ENCODE measurements at places on chromosomes 12 and 14.

DNA sequence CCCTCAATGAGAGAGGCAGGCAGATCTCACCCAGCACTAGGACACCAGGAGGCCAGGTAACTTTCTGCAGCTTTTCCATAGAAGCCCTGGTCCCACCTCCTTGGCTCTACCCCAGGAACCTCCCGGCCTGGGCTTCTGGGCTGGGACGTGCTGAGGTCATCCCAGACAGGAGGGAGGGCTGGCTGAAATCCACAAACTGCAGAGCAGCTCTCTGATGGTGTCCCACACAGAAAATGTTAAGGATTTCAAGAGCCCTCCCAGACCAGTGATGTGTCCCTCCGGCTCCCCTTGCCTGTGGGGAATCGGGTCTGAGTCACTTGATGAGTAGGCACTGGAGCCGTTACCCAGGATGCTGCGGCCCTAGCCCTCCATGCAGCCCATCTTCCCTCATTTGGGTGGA, 124.1 kb downstream of the ESRRB start:
- DNase-seq, result no peak

GRCh38 chr14:37592482-37593408, 2.3 kb downstream of the FOXA1 start:
- no peak for DNase-seq

GRCh38 chr12:90773491-90773890, 181.5 kb downstream of the CCER1 start:
- no peak for DNase-seq

- peak; percentile 76 for DNase-seq
Observed at GRCh38 chr12:69096669-69097335, 142.6 kb upstream of the CPSF6 start.

GRCh38 chr12:81365284-81365683, 287.4 kb downstream of the ACSS3 start:
- no peak for DNase-seq

DNA sequence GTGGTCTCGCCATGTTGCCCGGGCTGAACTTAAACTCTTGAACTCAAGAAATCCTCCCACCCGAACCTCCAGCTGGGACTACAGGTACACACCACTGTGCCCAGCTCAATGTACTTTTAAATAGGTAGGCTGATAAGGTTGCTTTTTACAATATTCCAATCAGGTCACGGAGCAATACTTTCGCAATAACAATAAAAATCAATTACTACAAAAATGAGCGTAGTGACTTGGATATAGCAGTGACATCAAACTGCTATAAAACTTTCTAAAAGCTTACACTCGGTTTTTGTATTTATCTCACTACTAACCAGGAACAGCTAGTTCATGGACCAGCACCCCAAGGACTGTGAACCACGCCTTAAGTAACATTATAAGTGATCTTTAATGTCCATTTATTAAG, 10.5 kb downstream of the SARNP start:
- DNase-seq, result no peak

DNA sequence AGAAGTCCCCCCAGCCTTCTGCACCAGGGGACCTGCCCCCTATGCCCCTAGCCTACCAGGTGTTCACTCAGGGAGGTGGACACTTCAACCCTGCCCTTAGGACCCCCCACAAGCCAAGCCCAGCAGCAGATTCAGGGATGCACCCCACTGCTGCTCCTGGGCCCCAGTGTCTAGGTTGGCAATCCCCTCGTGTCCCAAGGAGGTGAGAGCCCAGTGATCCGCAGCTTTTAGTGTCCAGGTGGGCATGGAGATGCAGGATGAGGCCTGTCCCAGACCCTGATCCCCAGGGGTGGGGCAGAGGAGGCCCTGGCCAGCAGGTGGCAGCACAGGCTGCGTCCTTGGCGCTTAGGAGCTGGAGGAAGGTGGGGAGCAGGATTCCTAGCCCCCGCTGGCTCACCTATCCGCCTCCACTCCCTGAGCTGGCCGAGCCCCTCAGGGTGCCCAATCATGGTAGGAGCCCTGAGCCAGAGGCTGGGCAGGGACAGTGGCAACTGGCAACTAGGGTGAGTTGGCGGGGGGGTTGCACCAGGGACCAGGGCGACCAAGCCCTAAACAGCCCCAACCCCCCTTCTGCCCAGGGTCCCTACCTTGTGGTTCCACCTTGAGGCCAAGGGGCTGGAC, 4.1 kb downstream of the CKB start:
- no peak for DNase-seq
